ENCODE measurements at places on chromosomes 1 and 21. TPM values are rescaled to one million over a fixed set of nuclear protein-coding genes. Genes with fewer than 3 reads are reported as not detected.

The C1orf174 gene
- 31.8 TPM for total RNA-seq

The GPR37L1 gene
- under 0.01 TPM for total RNA-seq

The ZSWIM5 gene
- total RNA-seq, result 1.8 TPM

The MMP23B gene
- 0.17 TPM for total RNA-seq

The PGLYRP4 gene
- not detected for total RNA-seq

The VSIG8 gene
- total RNA-seq, result not detected

The FAM76A gene
- total RNA-seq, result 8.9 TPM

The ERVH48-1 gene
- total RNA-seq, result not detected

The CELA2A gene
- total RNA-seq, result not detected

The LAD1 gene
- 0.06 TPM for total RNA-seq

The TMEM61 gene
- total RNA-seq, result not detected

The NTNG1 gene
- total RNA-seq, result 3.4 TPM
